ENCODE measurements at places on chromosomes 16 and 17.

DNA sequence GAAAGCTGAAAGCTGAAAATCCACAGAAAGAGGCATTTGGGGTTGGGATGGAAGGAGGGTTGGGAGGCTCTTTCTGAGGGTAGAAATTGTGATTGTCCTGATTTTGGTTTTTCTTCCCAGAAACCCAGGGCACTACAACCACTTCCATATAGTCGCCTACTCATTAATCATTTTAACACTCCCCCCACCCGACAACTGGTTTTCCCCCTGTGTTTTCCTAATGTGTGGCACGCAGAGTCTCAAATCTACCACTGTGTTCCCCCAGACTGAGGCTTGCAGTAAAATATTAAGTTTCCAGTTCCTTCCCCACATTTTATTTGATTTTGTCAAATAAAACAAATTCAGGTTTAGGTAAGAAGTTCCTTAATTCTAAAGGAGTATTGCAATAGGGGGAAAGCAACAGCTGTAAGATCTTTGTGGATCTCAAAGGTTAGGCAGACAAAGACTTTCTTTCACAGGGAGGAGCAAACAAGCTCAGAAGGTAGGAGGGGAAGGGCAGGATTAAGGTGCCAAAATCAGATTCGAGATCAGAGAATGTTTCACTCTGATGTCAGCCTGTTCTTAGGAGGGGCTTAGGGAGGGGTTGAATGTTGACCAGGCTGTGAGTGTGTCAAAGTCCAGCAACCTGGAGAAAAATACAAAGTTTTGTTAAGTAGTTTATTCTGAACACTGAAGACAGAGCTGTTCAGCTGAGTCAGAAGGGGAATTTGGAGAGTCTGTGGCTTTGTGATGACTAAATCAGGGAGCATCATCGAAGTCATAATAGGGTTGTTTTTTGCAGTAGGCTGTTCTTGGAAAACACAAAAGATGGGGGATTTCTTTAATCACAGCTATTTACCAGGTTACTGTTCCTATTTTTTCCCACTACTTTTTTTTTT is 3.6 kb downstream of the ZNF267 start:
- no peak for DNase-seq

GRCh38 chr17:57506774-57507127 is 238.3 kb downstream of the CCDC182 start:
- DNase-seq = no peak

- DNase-seq = no peak
Observed at GRCh38 chr16:30600215-30600614, 10.0 kb downstream of the ZNF689 start.

GRCh38 chr16:17331071-17331607 is 139.6 kb downstream of the XYLT1 start:
- DNase-seq = no peak

DNA sequence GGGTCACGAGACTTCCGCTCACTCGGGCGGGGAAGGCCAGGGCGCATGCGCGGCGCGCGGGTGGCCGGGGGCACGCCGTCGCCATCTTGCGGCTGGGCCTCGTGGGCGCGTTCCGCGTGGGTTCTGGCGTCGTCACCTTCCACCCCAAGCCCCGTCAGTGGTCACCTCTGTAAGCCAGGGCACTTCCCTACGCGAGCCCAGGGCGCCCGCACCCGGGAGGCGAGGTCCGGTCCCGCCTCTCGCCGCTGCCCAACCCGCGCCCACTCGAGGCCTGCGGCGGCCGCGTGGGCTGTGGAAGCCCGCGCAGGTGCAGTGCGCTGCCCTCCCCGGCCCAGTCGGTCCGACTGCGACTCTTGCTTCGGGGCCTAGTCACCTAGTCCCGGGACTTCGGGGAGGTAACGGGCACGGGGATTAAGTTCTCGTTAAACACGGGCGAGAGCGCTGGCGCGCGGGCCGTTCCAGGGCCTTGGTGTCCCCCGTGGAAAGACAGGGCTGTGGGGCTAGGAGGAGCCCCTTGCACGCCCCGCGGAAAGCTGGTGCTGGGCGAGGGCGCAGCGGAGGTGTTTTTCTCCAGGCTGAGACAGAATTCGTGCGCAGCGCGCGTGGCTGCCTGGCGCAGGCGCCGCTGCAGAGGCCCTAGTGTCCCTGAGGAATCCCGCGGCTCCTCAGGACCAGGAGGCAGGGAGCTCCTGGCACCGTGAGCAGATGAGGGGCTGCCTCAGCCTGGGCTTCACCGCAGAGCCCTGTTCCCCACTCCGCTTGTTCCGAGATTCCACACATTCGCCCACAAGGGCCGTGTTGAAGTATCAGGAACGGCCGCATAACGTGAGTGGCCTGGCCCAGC is 472 bp upstream of the ARHGDIA start:
- DNase-seq = peak; percentile 82

DNA sequence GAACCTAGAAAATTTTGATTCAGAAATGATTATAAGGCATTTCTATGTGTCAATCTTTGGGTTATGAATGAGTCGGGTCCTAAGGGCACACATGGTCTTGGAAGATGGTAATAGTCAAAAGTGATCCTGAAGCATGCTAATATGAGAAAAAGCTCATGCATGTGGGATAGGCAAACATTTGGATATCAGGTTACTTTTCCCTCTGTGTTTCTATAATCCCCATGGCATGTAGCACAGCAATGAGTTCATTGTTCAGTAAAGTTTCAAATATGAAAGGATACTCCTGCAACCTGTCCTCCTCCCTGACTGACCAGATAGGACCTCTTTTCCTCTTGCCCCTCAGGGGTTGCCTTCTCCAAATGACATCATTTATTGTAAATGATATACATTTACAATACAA is 249.9 kb upstream of the MON1B start:
- no peak for DNase-seq

GRCh38 chr17:59641799-59642484 is 22.2 kb downstream of the CLTC start:
- DNase-seq = no peak

DNA sequence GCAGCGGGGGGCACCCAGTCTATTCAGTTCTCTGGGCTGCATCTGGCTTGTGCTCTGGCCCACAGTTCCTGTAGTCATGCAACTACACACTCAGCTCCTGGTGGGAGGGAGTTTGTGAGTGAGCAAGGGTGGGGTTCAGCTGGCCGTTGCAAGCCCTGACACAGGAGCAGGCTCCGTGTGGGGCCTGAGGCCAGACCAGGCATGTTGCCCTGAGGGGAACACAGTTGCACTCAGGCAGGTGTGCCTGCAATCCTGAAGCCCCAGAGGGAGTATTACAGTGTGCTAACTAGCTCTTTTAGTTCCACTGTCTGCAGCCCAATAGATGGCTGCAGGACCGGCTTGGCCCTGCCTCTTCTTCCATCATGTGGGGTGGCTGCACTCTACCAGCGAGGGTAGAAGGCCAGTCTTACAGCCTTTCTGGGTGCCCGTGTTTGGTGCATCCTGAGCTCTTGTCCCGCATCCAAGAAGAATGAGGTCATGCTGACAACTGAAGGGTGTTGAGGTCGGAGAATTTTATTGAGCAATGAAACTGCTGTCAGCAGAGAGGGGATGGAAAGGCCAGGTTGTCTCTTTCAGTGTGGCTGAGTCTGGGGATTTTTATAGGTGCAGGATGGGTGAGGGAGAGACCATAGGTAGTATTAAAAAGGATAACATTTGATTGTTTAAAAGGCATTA is 49.9 kb upstream of the ELAC2 start:
- no peak for DNase-seq

DNA sequence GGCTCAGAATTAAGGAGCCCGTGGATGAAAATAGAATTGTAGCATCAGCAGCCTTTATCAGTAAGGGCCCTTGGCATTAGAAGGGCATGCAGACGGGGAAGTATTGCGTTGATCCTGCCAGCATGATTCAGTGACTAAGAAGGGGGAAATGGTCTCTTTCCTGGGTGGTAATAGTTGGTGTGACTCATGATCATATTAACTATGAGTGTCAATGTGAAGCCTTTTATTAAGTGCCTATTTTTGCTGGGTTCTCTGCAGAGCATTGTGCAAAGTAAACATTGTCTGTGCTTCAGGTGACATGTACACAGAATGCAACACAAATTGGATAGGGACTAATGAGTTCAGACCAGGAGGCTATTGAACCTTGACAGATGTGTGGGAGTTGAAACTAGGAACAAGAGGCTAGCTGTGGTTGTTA is 24.5 kb downstream of the RCVRN start:
- DNase-seq = no peak

GRCh38 chr17:13643180-13643579 is 41.5 kb upstream of the HS3ST3A1 start:
- no peak for DNase-seq

DNA sequence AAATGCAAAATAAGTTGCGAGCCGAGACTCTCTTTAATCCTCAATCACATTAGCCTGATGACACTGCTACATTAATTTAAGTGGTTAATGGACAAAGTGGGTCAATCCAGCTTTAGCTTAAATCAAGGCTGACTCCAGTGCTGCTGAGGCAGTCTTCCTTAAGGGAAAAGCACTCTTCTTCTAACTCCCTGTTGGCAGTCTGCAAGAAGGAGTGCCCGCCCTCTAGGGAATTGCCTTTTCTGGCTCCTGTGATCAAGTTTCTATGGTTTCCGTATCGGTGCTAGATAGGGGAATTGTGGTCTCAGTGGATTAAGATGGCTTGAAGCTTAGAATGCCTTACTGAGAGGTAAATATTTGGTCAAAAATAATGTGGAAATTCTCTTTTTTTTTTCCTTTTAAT is 41.0 kb downstream of the HS3ST3B1 start:
- no peak for DNase-seq

- peak; percentile 84 for DNase-seq
Observed at GRCh38 chr16:3021449-3022207, 1.5 kb downstream of the TNFRSF12A start.

- no peak for DNase-seq
Observed at GRCh38 chr17:51240275-51240674, 19.6 kb downstream of the MBTD1 start.

- DNase-seq = no peak
Observed at GRCh38 chr17:11671126-11671525, 72.9 kb downstream of the DNAH9 start.

DNA sequence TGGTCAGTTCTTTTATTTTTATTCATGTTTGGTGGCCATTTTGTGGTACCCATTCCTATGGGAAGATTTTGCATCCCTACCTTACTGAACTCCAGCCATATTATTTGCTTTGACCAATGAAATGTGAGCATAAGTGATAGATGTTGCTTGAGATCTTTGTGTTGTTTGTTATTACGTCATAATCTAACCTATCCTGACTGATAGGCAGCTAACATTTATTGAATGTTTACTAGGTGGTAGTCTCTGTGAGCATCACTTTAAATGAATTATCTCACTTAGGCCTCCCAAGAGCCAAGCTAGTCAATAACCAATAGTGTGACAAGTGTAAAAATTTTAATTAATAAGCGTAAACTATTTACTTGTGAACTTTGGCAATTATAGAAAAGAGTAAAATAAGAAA is 37.6 kb downstream of the VMP1 start:
- no peak for DNase-seq

GRCh38 chr17:45312477-45313420 is 4.1 kb downstream of the MAP3K14 start:
- DNase-seq = no peak

DNA sequence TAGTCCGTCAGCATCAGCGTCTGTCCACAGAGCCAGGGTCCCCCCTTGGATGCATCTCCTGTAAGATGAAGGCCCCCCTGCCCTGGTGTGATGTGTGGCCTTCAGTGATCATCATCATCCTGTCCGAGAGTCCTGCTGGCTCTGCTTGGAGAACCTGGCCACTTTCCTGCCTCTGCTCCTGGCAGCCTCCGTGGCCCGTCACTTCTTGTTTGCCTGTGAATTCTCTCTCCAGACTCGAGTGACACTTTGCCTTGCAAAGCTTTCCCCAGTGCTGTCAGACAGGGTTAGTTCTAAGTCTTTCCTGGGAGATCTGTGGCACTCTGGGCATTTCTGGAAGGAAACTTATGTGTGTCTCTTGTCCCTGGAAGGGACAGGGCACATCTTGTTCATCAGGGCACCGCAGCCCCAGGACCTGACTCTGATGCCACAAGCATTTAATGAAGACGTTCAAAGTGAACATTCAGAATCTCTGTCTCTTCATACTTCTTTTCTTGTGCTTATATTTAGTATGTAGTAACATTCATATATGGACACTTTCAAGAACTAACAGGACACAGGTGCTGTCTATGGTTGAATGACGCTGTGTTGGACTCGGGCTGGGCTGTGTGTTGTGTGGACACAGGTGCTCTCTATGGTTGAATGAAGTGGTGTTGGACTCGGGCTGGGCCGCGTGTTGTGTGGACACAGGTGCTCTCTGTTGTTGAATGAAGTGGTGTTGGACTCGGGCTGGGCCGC is 68.5 kb downstream of the RPTOR start:
- no peak for DNase-seq

DNA sequence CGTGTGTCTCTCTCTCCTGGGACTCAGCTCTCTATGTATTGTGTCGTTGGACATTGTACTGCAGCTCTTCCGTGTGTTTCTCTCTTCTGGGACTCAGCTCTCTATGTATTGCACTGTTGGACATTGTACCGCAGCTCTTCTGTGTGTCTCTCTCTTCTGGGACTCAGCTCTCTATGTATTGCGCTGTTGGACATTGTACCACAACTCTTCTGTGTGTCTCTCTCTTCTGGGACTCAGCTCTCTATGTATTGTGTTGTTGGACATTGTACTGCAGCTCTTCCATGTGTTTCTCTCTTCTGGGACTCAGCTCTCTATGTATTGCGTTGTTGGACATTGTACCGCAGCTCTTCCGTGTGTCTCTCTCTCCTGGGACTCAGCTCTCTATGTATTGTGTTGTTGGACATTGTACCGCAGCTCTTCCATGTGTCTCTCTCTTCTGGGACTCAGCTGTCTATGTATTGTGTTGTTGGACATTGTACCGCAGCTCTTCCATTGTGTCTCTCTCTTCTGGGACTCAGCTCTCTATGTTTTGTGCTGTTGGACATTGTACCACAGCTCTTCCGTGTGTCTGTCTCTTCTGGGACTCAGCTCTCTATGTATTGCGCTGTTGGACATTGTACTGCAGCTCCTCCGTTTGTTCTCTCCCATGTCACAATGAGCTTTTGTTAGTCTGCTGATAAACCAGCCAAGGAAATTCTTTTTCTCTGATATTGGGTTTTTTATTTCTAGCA is 84.8 kb downstream of the RPTOR start:
- DNase-seq = no peak

DNA sequence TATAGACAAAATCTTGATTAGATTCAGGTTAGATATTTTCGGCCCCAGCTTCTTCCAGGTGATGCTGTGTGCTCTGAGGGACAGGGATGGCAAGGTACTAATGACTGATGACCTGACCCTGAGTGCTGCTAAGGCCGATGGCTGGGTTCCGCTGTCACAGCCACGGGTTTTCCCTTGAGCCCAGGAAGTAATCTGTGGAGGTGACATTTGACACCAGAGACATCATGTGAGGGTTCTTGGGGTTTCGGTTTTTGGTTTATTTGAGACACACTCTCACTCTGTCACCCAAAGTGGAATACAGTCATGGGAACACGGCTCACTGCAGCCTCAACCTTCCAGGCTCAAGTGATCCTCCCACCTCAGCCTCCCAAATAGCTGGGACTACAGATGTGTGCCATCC is 9.8 kb downstream of the OTOP3 start:
- no peak for DNase-seq
